Thoracic aorta (tissue), 2 donors: ENCODE measurements at places on chromosomes 2 and 18.

GRCh38 chr2:196268025-196268424 lies 96.6 kb upstream of the STK17B start:
- DNase-seq, result no peak

- DNase-seq, result no peak
These were observed 22.3 kb downstream of the ATP8B1 start for GRCh38 chr18:57780706-57781347.

- DNase-seq, result no peak
These were observed 13.3 kb upstream of the CDH7 start for GRCh38 chr18:65737471-65737955.

- DNase-seq, result no peak
These were observed 89.8 kb upstream of the MMADHC start for GRCh38 chr2:149677416-149677815.

GRCh38 chr2:98078701-98079100 lies 8.3 kb upstream of the VWA3B start:
- DNase-seq, result no peak

- DNase-seq, result no peak
These were observed 452.9 kb upstream of the DSEL start for GRCh38 chr18:67969458-67969857.

DNA sequence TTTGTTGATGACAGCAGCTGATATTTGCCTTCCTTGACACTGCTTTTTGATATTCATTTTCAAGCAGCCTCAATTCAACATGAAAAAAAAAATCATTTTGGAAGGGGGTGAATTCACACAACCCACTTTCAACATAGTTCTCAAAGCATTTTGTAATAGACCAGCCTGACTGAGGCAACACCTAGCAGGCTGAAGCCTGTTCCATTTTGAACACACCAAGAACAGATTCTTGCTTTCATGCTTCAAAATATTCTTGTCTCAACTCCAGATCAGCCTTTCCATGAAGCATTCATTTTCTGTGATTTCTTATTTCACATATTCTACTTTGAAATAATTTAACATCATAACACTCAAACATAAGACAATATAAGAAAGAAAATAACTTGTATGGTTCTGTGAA lies 812.6 kb upstream of the POU3F3 start:
- DNase-seq, result no peak

- no peak for DNase-seq
These were observed 242.0 kb downstream of the HAUS1 start for GRCh38 chr18:46346213-46346612.

- DNase-seq, result no peak
These were observed 106.2 kb downstream of the TSHZ1 start for GRCh38 chr18:75316826-75317225.

DNA sequence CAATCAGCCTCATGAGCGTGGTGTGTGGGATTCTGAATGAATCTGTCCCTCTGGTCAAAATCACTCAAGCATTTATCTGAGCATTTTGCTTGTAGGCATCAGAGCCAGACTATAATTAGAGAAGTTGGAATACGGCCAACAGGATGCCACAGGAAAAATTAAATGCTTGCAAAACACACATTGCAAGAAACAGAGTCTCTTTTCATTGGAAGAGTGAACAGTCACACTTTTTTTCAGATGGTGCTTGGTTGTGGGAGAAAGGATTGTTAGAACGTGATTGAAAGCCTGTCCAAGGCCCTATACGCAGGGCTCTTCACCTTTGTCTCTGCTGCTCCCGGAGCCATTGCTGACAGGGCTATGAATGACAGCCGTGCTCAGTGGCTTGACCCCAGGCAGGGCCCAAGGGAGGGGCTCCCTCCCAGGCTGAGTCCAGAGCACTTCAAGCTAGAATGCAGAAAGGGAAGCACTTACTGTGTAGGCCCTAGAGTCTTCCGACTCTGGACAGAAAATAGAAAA lies 59.8 kb downstream of the SNTG2 start:
- no peak for DNase-seq

DNA sequence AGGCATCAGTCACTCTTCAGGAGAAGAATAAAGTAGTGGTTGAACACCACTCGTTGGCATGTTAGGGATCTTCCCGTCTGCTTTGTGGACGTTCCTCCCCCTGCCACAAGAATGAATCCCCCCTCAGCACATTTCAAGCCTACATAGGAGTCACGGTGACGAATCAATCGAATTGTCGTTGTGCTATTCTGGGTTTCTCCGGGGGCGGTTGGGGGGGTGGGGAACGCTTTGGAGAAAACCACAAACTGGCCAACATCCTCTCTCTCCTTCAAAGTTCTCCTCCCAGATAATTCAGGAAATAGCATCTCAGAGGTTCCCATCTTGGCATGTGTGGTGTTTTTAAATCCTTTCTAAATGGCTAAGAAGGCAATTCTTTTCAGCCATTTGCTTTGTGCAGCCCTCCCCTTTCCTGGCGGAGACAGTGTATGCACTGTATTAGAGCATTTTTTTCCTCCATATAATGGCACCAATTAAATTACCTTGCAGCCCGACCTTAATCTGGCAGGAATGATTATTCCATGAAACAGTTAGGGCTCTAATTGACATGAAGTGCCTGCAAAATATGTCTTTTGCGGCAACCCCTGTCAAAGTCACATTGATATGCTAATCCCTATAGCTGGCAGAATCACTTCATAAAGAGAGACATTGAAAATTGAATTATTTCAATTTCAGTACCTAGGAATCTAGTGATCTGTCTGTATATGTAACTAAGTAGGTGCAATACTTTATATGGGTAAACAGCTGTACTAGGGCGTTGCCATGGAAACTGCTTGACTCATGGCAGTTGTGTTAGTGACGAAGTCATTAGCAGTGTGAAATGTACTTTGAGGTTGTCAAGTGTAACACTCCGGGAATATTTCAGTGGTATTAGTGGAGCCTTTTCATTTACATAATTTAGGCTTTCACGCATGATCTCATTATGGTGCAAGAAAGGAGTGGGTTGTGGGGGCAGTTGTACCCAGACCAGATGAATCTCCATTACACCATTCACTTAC lies 323.4 kb upstream of the SLC14A2 start:
- DNase-seq, result no peak

DNA sequence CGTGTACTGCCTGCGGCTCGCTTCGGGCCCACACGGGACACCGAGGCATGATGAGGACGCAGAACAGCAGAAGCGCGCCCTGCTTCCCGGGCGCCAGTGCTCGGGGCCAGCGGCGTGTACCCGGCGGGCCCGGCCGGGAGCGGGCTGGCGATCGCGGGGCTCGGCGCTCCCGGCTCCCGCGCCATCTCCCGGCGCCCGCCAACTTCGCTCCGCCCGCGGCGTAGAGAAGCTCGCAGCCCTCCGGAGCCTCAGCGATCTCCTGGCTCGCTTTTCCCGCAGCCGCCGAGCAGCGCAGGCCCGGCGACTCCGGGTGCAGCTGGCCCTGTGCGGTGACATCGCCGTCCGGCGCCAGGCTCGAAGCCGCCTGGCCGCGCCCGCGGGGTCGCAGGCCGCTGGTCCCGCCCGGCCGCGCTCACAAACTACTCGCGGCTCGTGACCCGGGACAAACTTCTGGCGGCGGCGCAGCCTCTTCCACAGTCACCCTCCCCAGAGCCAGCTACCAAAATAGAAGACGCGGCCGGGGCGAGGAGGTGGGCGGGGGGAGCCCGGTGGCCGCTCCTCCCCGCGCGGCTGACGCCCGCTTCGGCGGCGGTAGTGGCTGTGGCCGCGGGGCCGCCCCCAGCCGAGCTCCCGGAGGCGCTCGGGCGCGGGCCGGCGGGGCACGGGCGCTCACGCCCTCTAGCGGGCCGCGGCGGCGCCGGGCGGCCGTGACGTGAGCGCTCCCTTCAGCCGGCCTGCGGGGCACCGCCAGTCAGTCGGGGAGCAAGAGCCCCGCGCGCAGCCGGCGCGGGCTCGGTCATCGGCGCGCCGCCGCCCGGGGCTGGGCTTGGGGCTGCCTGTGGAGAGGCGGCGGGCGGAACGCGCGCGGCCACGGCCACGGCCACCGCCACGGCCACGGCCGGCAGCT lies at the start of gene PTPRM:
PTPRM (plus strand) TSS at position 750 of the 907 bp plus-strand sequence. CDS start 503 bp downstream, outside the sequence.
- DNase-seq, result peak; percentile 63

- DNase-seq, result no peak
These were observed 372.7 kb upstream of the VWC2L start for GRCh38 chr2:214038186-214038585.

GRCh38 chr18:48749768-48750167 lies 201.0 kb downstream of the SMAD7 start:
- no peak for DNase-seq

DNA sequence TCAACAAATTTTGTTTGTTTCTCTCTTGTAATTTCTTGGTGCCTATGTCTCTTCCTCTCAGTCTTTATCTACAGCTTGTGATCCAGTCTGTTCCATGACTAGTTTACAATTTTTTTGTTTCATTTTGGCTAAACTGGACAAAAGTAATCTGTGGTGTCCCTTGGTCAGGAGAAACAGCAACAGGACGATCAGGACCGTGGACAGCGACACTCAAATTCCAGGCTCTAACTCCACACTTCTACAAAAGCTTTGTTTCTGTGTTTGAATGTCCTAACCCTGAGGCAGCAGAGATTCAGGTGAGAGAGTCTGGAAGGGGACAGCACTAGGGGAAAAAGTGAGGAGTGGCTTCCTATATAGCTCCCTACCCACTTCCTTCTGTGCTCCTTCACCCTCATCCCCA lies 593.3 kb upstream of the FANCL start:
- DNase-seq, result no peak

GRCh38 chr2:128593879-128594650 lies 275.4 kb upstream of the HS6ST1 start:
- no peak for DNase-seq

DNA sequence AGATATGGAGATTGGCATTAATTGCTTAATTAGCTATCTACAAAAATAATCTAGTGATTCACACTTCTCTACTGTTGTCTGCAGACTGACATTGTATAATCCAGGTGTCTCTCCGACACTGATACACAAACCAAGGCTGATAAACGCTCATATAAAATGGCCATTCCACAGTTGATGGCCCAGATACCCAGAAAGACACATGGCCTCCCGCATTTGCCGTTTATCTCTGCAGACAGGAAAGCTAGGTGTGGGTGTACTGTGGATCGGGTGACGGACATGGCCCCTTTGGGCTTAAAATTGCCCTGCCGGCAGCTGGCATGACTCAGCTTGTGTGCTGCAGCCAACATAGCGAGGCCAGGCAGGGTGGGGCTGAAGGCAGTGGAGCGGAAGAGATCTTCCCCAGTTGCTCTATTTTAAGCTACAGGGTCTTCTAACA lies 18.5 kb downstream of the PMAIP1 start:
- no peak for DNase-seq

DNA sequence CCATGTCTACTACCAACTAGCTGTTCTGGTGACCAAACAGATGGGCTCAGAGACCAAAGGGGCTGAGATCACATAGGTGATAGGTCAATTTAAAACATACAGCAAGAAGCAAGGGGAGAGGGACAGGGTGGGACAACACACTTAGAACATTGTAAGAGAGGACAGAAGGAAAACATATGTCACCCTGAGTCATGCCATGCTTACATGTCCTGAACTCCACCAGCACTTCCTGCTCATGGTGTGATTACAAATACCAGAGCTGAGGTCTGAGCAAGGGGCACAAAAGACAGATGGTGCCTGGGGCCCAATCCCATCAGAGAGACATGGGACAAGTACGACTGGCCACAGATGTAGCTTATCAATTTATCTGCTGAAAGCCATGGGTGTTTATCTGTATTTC lies 28.7 kb upstream of the GALNT14 start:
- DNase-seq, result no peak

DNA sequence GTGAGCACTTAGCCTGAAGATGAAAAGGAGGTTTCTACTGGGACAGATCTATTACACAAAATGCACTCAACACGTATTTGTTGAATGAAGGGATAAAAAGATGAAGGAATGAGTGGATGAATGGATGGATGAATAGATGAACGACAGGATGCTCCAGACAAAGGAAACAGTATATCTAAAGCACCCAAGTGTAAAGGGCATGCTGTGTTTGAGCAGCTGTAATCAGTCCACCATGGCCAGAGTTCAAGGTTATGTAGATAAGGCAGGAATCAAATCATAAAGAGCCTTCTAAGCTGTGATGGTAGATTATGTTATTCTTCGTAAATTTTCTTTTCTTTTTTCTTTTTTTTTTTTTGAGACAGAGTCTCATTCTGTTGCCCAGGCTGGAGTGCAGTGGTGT lies 213.8 kb upstream of the FBXO11 start:
- DNase-seq, result no peak

DNA sequence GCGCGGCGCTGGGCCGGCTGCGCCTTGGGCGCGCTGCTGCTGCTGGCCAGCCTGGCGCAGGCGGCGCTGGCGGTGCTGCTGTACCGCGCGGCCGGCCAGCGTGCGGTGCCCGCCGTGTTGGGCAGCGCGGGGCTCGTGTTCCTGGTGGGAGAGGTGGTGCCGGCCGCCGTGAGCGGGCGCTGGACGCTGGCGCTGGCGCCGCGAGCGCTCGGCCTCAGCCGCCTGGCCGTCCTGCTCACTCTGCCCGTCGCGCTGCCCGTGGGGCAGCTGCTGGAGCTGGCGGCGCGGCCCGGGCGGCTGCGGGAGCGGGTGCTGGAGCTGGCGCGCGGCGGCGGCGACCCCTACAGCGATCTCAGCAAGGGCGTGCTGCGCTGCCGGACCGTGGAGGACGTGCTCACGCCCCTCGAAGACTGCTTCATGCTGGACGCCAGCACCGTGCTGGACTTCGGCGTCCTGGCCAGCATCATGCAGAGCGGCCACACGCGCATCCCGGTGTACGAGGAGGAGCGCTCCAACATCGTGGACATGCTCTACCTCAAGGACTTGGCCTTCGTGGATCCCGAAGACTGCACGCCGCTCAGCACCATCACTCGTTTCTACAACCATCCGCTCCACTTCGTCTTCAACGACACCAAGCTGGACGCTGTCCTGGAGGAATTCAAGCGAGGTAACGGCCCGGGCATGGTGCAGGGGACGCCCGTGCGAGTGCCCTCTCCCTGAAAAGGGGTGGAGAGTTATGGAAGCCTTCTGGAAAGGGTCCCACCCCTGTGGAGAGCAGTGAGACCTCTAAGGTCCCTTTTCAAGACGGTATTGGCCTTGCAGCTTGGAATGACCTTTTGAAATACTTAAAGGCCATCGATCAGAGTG lies 1.0 kb downstream of the CNNM3 start:
- DNase-seq, result no peak

GRCh38 chr2:118634876-118635275 lies 212.6 kb downstream of the EN1 start:
- no peak for DNase-seq

DNA sequence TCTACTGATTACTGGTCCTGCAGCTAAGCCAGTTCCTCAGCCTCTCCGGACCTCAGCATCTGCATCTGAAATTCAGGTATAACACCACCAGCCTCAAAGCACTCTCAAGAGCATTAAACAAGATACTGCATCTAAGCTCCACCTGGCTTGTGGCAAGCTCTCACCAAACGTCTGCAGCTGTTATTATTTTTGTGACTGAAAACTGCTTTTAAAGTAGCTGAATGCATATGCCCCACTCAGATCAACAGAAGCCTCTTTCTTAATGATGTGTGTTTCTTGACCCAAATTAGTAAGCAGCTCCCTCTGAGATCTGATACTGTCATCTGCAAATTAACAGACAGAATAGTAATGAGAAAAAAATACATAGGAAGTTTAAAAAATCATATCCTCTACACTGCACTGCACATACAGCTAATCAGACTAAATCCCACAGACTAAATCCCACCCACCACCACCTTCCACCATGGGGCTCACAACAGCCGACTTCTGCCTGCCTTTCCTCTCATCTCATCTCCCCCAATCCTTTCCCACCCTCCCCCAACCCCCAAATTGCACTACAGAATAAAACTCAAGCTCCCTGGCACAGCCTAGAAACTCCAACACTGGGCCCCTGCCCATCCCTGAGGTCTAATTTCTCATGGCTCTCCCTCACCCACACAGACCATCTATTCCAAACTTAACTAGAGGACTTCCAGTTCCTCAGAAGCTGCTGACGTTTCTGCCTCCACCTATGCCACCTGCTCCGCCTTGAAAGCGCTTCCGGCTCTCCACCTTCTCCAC lies 52.9 kb downstream of the TMEM163 start:
- no peak for DNase-seq
